ENCODE measurements at places on chromosomes 7 and 10.

GRCh38 chr7:46747869-46748576 lies 827.0 kb upstream of the IGFBP3 start:
- no peak for DNase-seq

DNA sequence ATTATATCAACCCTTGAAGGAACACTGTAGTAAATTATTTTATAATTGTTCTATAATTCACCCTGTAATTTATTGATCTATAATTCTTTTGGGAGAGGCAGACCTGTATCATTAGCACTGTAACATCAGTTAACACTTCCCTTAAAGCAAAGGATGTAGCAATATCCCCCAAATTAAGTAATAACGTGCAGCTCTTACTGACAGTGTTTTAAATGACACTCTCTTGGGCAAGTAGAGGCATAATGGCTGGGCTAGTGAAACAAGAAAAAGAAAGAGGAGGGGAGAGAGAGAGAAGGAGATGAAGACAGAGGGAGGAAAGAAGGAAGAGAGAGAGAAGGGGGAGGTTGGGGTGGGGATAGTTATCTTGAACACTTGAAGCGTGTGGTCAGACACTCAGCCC lies 161.0 kb upstream of the RNF32 start:
- DNase-seq, result no peak

DNA sequence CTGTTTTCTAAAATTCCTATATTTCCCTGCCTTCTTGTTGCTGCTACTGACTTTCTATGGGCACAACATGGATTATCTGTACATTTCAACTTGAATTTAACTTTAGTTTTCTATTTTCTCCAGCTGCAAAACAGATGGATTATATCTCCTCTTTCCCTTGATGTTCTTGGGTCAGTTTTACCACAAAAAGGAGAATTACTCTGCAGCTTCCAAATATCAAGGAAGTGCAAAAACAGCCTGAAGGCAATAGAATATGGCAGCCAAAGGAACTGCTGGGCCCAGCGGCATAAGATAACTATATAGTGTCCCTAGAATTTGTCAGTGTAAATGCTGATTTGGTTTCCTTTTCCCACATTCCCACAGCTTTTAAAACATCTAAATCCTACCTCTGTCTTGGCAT lies 29.1 kb downstream of the CPED1 start:
- no peak for DNase-seq

GRCh38 chr7:96663457-96663856 lies 46.2 kb downstream of the SEM1 start:
- peak; percentile 2 for DNase-seq

DNA sequence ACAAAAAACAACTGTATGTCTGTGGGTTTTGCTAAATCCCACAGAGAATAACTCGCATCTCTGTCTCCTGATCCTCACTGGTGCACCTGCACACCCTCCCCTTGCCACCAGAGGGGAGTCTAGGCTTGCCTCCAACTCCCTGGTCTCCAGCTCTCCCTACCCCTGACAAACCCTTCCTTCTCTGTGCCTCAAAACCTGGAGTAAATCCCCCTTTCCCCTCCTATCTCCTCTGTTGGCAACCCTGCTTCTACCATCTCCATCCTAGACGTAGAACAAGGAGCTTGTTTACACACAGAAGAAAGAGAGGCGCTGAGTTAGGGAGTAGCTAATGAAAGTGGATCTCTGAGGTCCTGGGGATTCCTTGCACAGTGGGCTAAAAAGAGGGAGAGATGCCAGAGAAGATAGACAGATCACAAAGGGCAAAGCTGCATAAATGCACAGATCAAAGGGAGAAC lies 6.0 kb downstream of the MBLAC1 start:
- DNase-seq, result no peak

- DNase-seq, result no peak
These were observed 90.1 kb upstream of the ATP6V0A4 start for GRCh38 chr7:138887872-138888656.

GRCh38 chr10:52621635-52622079 lies 150.9 kb downstream of the MBL2 start:
- no peak for DNase-seq

DNA sequence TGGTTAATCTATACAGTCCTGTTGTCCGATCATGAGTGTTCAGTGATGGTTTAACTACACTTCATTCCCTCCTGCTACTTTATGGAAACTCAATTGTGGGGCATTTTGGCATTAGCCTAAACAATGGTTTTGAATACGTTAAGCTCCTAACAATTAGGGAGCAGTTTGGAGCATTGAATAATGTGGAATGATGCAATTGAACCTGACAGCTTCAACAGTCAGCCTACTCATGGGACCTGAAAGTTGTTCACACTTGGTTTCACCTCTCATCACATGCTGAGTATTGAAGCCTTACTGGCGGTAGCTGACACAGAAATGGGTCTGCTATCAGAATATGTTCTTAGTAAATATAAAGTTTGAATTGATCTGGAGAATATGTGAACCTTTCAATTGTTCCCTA lies 186.1 kb downstream of the MLLT10 start:
- DNase-seq, result no peak

GRCh38 chr7:154423231-154423630 lies 371.0 kb downstream of the DPP6 start:
- no peak for DNase-seq

GRCh38 chr10:7092603-7093002 lies 318.2 kb downstream of the SFMBT2 start:
- DNase-seq, result no peak
